Stimulated activated CD4-positive, alpha-beta T cell treated with anti-CD3 and anti-CD28 coated beads, Interleukin-2, amount 100 ng/mL, for 4 hours (primary cell): ENCODE measurements at places on chromosomes 16 and 17.

- DNase-seq, result no peak
Observed at GRCh38 chr17:72962106-72962505, 130.4 kb downstream of the SLC39A11 start.

- peak; percentile 61 for DNase-seq
Observed at GRCh38 chr17:74923538-74924249, 379 bp upstream of the OTOP2 start.

GRCh38 chr17:81926451-81927151 lies 934 bp downstream of the MAFG start:
- DNase-seq, result peak; percentile 66

DNA sequence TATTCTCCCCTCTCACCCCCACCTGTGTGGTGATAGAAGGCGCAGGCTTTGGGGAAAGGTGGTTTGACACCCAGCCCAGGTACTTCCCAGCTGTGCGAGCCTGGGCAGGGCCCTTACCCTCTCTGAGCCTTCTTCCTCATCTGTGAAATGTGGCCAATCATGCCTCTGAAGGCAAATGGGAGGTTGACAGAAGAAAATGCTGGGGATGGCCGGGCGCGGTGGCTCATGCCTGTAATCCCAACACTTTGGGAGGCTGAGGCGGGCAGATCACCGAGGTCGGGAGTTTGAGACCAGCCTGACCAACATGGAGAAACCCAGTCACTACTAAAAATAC lies 43.7 kb downstream of the CRISPLD2 start:
- DNase-seq, result no peak

GRCh38 chr17:3794557-3795389 lies 6.2 kb downstream of the ITGAE start:
- no peak for DNase-seq

DNA sequence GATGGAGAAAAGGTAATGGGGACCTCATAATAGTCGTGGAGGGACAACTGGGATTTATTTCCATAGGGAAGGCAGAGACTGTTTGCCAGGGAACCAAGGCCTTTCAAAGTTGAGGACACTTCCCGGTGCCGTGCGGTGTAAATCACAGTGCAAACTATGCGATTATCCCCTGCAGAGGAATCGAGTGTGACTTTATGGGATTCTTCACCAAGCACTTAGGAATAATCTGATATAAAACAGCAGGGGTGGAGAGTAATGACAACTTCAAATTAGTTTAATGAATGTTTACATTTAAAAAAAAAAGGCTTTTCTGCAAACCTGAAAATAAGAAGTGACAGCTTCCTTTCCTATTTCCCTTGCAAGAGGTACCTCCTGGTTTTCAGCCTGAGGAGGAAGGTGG lies 538.2 kb downstream of the MAF start:
- DNase-seq, result no peak

- DNase-seq, result no peak
Observed at GRCh38 chr16:10584981-10585438, 4.6 kb upstream of the EMP2 start.

DNA sequence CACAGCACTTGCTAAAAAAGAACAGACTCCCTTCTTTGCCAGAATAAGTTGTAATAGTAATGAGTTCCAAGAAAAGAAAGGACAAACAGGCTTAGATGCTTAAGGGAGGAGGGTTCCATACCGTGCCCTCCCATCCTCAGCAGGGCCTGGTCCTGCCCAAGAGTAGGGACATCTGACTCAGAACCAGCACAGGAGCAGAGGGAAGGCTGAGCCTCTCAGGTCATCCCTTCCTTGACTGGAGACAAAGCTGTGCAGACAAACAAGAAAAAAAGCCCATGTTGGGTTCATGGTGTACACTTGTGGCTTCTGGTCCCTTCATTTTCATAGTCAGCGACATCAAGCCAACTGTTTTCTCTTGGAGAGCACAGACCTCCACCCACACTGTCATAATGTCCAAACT lies 44.2 kb upstream of the NDRG4 start:
- no peak for DNase-seq
